NAMALWA (cell line): ENCODE measurements at places on chromosomes 3 and 15.

DNA sequence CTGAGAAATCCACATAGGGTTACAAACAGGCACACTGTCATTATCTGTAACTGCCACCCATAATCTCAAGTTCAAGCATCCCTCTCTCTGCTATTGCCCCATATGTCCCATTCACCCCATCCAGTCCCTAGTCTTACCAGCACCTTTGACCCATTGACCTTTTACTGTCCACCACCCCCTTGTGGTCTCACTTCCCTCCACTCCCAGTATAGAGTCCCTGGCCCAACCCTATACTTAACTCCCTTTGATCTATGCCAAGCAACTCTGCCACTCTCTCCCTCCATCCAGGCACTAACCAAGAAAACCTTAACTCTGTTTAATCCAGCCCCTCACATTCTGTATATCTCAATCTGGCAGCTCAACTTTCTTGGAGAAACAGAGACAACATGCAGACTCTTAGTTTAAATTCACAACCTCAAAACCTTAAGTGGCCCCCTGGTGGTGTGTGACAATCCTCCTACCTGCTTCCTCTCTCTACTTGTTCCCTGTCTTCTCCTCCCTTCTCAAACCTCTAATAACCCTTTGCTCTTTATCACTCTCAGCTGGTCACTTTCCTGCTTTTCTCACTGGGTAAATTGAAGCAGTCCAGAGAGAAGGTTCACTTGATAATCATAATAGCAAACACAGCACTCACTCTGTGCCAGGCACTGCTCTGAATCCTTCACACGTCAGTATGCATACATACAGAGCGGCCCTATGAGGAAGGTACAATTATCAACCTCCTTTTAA, 162.7 kb downstream of the STT3B start:
- DNase-seq = peak; percentile 46

GRCh38 chr3:170701696-170702678, 116.1 kb upstream of the SLC7A14 start:
- DNase-seq = no peak

GRCh38 chr3:120741837-120742197, 499 bp downstream of the RABL3 start:
- no peak for DNase-seq

- DNase-seq = no peak
Observed at GRCh38 chr15:78931439-78932257, 13.2 kb downstream of the CTSH start.

GRCh38 chr15:68644083-68644904, 65.5 kb downstream of the CORO2B start:
- no peak for DNase-seq

GRCh38 chr3:186440891-186441290, 78.9 kb upstream of the DGKG start:
- no peak for DNase-seq

DNA sequence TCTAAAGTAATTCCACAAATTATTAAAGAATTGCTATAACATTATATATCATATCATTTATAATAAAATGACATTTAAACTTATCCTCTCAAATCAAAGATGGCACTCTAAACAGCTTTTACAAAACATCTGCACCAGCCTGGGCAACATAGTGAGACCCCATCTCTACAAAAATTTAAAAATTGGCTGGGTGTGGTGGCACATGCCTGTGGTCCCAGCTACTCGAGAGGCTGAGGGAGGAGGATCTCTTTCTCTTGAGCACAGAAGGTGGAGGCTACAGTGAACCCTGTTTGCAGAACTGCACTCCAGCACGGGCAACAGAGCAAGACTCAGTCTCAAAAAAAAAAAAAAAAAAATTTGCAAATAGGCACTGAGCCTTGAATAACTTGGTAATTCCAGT, 63.1 kb downstream of the PIK3CB start:
- no peak for DNase-seq

- DNase-seq = no peak
Observed at GRCh38 chr3:102206511-102207031, 228.2 kb upstream of the ZPLD1 start.

DNA sequence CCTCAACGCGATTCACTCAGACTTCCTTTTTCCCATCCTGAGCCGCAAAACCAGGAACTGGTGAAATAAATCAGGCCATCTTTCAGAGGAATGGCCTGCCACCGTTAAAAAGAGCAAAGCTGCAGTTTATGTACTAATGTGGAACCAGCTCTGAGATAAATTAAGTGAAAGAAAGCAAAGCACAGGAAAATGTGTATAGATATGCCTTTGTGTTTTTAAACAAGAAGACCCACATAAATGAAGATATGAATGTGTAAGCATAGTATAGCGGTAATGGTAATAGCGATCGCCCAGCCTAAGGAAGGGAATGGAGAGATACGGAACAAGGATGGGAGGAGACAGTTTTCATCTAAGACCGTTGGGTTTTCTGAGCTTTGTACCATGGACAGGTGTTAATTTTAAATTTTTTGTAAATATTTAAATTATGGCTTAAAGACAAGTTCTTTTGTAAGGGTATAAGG, 30.8 kb upstream of the RPN1 start:
- DNase-seq = no peak

GRCh38 chr3:46672349-46672695, 21.2 kb downstream of the ALS2CL start:
- no peak for DNase-seq

DNA sequence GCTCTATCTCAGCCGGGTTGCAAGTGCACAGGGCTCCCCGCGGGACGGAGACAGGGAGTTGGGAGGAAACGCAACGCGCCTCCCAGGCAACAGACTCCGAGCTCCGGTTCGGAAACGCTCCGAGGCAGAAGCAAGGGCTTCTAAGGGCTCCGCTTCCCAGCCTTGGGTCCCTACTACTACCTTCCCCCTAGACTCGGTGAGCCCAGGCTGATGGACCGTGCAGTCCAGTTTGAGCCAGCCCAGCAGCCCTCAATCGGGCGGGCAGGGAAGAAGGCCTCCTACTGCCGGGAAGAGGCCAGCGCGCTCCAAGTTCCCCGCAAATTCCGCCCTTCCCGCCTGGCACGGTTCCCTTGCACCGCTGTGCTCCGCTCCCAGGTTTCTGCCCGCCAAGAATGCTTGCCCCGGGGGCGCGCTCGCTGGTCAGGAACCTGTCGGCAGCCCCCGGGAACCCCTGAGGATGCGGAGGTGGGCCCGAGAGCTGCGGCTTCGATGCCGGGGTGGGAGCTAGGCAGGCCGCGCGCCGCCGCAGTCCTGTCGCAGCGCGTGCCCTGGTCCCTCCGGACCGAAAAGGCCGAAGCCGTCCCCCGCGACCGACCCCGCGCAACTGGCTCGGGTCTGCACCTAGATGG, 728 bp downstream of the TRANK1 start:
- peak; percentile 37 for DNase-seq

- no peak for DNase-seq
Observed at GRCh38 chr3:108222853-108223565, 785 bp upstream of the IFT57 start.

- DNase-seq = no peak
Observed at GRCh38 chr3:127745656-127746399, 73.1 kb downstream of the ABTB1 start.

- DNase-seq = no peak
Observed at GRCh38 chr3:71874618-71875017, 89.7 kb upstream of the PROK2 start.

GRCh38 chr3:106729481-106729880, 647.8 kb upstream of the CCDC54 start:
- no peak for DNase-seq

GRCh38 chr3:112334691-112335433, 1.9 kb downstream of the CD200 start:
- DNase-seq = no peak

GRCh38 chr3:195394024-195394423, 48.8 kb downstream of the ACAP2 start:
- no peak for DNase-seq

DNA sequence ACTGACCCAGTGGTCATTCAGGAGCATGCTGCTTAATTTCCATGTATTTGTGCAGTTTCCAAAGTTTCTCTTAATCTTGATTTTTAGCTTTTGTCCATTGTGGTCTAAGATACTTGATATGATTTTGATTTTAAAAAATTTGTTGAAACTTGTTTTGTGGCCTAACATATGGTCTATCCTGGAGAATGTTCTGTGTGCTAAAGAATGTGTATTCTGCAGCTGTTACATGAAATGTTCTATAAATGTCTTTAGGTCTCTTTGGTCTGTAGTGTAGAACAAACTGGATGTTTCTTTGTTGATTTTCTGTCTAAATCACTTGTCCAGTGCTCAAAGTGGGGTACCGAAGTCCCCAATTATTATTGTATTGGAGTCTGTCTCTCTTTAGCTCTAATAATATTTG, 17.4 kb downstream of the CEP63 start:
- no peak for DNase-seq

DNA sequence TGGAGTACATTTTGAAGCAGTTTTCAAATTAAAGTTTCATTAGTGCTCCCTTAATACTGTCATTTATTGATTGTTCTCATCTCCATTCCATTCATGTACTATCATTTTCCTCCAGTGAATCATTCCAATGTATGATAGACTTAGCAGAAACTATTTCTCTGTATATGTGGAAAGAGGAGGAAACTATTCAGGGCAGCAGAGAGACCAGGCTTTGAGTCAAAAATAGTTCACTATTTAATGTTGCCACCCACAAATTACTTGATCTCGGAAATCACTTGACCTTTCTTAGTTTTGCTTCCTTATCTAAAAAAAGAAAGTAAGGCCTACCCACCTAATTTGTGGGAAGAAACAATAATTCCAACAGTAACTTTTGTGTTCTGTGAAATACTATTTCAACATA, 610.5 kb upstream of the ZNF385D start:
- no peak for DNase-seq

DNA sequence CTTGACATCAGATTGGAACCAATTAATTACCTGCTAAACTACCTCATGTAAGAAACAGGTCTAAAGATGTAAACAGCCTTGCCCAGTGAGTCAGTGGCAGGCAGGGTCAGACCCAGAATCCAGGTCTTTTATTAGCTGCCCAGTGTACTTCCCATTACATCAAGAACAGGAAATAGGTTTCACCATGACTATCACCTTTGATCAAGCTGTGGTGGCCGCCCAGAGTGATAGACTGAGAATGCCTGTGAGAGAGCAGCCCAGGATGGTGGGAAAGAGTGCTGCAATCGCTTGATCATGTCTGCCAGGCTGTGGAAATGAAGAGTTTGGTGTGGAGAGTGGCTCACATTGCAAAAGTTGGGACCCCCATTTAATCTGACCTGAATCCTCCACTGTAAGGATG, 61.3 kb upstream of the PIAS1 start:
- DNase-seq = no peak

- DNase-seq = peak; percentile 43
Observed at GRCh38 chr15:67501177-67501835, 19.6 kb upstream of the C15orf61 start.

GRCh38 chr3:116824208-116824607, 114.6 kb downstream of the TUSC7 start:
- no peak for DNase-seq

GRCh38 chr3:192566706-192567290, 160.5 kb downstream of the FGF12 start:
- peak; percentile 74 for DNase-seq

DNA sequence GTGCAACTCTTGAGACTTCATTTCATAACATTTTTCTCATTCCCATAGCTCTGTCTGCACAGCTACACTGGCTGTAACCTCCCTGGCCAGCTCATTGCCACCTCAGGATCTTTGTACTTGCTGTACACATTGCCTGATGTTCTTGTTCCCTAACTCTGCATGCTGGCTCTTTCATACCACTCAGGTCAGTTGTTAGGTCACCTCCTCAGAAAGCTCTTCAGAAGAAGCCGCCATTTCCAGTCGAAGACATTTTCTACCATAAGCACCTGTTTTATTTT, 176.2 kb downstream of the AKAP13 start:
- DNase-seq = no peak

DNA sequence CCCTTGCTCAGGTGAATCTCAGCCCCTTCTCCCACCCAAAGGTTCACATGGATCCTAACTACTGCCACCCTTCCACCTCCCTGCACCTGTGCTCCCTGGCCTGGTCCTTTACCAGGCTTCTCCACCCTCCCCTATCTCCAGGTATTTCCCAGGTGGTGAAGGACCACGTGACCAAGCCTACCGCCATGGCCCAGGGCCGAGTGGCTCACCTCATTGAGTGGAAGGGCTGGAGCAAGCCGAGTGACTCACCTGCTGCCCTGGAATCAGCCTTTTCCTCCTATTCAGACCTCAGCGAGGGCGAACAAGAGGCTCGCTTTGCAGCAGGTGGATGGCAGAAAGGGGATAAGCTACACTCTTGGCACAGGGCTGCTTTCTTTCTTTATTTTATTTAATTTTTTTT, 4.5 kb downstream of the FAM131A start:
- no peak for DNase-seq

DNA sequence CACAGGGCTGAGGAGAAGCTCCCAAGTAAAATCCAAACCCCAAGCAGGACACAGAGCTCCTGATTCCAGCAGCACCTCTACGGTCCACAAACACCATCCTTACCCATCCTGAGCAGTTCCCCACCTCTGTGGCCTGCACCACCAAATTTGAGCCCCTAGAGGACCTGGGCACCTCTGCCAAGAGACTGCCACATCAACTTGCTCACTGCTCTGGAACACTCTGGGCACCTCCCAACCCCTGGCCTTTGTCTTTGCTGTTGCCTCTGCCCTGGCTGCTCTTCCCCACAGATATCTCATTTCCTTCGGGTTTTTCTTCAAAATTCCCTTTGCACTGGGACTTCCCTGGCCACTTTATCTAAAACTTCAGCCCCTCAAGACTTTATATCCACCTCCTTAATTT, 5.8 kb downstream of the RLBP1 start:
- no peak for DNase-seq

- DNase-seq = no peak
Observed at GRCh38 chr3:194661374-194661773, 10.6 kb downstream of the LSG1 start.

DNA sequence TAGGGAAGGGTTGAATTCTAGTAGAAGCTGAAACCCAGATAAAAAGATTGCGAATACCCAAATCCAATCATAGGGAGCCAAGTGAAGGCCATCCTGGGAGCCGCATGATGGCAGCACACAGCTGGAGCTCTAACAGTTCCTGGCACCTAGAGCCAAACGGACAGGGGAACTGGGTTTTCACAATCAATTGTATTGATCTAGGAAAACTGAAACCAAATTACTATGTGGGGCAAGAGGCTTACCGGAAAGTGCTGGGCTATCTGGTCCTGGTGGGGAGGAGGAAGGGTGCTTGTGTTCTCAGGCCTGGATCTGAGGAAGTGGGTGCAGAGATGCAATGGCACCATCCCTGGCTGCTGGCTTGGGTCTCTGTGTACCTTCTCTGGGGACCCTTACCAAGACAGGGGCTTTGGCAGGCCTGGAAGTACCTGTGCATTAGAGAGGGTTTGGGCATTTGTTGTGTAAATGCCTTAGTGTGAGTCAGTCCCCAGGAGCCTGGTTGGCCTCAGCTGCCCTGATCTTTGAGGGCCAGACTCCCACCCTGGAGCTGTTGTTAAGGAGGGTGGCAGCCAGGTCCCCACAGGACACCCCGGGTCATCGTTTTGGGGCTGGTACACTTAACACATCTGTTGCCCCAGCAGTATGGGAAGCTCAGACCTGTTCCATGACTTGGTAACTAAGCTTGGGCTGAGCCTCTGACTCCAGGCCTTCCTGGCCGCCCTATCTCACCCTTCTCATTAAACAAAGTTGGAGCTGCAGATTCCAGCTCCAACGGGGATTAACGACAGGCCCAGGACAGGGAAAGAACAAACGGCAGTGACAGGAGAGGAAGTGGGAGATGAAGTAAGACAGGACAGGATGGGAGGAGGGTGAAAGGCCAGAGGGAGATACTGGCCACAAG, 8.9 kb upstream of the FURIN start:
- DNase-seq = no peak
